ENCODE measurements at places on chromosomes 4 and X.

DNA sequence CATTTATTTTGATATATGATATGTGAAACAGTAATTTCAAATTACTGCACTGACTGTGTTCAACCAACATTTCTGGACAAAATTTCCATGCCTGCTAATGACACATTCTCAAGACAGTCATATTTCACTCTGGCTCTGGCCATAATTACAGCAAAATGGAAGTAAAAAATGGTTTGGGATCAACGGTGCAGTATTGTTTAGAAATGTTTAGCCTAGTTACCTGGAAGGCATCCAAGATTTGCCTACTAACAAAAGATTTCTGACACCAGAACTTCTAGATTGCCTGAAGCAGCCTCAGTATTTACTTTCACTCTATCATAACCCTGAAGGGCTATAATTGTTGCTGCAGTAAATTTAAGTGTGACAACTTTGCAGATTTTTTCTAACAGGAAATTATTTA, 416.3 kb downstream of the PCDH10 start:
- DNase-seq, result peak; percentile 17

DNA sequence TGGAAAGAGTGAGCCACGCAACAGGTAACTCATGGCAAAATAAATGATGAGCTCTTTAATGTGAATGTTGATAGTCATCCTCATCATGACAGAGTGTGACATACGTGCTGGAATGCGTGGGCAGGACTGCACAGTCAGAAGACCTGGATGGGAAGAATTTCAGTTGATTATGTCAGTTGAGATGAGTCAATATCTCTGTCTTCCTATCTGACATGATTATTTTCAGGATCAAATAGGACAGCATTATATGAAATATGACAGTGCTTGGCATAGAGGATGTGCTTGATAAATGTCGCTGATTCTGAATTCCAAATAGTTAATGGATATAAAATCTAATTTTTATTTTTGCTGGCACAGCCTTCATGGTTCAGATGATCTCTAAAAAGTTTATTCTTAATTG, 95.1 kb downstream of the IL15 start:
- DNase-seq, result no peak

DNA sequence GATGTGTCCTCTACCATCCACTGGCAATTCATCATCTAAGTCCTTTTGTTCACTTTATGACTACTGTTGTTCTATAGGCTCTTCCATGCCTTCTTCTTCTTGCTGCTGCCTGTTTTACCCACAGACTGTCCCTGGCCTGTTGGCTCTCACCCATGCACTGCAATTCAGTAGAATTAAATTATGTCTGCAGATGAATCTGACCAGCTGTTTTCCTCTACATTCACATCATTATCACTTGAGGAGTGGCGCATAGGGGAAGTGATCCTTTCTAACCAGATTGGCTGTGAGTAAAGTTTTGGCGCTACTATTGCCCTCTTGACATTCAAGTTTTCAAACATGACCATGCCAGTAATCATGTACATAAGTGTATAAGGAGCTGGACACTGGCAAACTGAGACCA, 91.7 kb downstream of the FRMPD4 start:
- no peak for DNase-seq

- no peak for DNase-seq
Observed at GRCh38 chr4:184061582-184061981, 156.1 kb downstream of the ENPP6 start.

DNA sequence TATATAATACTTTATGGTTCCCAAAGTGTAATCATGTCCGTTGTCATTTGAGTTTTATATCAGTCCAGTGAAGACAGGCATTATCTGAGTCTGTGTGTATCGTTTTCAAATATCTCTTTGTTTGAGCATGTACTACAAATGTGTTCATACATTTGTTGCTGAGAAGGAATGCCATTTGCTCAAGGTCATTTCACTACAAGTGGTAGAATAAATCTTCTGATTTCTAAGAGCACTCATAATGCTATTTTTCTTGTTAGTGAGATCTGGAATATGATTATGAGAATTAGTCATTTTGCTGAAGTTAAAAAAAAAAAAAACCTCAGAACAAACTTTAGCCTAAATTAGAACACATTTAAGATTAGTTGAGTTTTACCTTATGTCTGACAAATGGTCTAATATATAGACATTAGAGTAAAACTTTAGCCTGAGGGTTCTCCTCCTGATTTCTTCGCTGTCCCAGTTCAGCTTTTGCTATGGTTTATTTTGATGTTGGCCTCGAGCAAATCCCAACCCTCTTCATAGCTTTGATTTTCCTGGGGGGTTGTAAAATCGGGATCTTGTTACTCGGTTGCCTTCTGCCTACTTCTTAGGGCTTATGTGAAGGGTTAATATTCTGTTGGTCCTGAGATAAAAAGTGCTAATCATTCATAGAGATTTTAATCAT, 87.1 kb downstream of the TMEM131L start:
- no peak for DNase-seq

GRCh38 chr4:186624951-186625350, 69.6 kb upstream of the MTNR1A start:
- DNase-seq, result no peak

DNA sequence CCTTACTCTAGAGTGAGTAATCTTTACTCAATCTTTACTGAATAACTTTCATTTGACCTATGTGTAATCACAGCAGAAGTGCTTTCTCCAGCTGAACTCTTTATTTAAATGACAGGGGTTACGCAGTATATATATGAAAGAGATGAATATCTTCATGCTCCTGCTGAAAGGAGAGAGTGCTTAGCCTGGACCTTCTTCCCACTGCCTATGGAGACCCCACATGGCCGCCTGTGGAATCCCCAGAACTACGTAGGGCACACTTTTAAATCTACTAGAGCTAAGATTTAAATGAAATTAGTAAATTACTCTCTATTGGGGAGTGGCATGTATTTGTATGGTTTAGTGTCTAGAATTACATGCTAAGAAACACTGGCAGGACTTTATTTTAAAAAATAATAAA, 391.2 kb downstream of the ANKRD50 start:
- DNase-seq, result no peak

DNA sequence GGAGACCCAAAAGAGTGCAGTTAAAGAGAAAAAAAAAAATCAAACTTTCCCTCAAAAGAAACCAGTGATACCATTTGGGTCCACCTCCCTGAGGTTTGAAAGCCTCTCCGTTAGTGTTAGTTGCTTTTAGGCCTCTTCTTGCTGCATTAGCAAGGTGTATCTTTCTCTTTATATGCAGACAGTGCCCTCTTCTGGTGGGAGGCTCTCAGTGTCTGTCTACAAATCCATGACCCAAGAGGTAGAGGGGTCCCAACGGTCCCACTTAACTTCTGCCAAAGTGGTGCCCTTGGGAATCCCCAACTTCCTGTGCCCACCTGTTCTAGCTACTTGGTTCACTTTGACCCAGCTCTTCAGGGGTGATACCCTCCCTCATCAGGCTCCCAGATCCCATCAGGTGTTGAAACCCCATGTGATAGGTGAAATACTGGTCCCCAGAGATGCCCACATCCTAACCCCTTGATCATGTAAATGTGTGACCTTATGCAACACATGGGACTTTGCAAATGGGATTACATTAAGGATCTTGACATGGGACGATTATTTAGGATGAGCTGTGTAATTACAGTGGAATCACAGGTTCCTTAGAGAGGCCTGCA, 63.7 kb upstream of the CD99 start:
- no peak for DNase-seq

DNA sequence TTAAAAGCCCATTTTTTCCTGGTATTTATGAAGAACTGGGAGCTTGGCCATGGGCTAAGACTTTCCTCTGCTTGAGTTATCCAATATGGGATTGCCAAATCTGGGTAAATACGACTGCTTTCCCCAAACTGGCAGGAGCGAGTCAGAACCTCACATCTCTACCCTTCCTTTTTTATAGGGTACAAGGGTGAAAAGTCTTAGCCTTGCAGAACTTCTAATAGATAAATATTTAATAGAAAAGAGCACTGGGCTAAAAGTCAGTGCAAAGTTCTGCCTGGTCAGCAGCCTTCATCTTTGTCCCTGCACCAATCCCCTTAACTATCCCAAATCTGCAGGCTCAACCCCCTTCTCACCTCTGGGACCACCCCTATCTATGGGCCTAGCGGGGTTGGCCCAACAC, 61.6 kb upstream of the ACSL1 start:
- DNase-seq, result no peak

DNA sequence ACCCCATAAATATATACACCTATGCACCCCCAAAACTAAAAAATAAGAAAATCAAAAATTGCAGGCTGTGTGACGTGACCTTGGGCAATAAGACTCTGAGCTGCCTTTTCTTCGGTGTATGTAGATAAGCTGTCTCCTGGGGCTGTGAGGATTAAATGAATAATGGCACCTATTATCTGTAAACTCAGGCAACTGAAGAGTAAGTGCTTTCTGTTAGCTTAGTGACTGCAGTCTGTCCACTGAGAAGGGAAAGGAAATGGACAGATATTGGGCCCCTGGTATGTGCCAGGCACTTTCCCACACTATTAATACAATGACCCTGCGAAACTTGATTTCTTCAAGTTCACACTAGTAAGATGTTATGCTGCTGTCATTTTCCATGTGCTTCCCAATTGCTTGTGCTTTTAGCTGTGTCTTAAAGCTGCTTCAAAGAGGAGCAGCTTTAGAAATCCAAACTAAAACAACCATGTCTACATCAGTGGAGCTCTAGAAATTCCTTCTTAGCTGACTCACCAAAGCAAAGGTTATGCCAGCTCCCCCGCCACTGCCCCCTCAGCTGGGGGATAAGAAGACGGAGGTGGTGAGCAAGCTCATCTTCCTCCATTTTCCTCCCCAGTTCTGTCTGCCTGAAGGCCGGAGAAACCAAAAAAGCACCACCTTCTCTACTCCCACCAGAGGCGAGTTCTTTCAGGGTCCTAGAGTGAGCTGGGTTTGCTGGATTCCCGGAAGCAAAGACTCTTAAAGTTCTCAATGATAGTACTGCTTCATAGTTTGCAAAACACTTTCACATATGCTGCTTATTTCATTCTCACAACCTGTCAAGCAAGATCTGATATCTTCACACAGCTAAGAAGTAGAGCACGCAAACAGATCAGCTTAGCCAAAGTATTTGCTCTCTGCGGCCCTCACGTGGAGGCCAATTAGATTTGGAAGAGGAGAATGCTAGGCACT, 8.8 kb upstream of the DGAT2L6 start:
- no peak for DNase-seq

- no peak for DNase-seq
Observed at GRCh38 chrX:39823854-39824253, 273.9 kb downstream of the BCOR start.

DNA sequence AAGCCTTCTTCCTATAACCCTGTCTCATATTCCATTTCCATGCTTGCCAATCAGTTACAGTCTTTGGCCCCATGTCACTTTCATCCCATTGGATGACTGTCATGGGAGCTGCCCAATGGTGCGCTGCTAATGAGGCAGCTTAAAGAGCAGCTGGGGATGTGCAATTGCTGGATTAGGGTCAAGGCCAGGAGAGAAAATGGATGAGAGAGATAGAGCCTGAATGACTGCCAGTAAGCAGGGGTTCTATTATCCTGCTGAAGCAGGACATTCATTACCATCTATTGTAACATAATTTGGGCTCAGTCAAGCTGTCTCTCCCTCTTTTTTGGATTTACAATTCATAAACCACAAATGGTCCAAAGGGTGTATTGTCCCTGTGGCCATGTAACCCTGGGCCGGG, 909.0 kb downstream of the CENPC start:
- no peak for DNase-seq

GRCh38 chr4:115233600-115233999, 120.2 kb upstream of the NDST4 start:
- no peak for DNase-seq

DNA sequence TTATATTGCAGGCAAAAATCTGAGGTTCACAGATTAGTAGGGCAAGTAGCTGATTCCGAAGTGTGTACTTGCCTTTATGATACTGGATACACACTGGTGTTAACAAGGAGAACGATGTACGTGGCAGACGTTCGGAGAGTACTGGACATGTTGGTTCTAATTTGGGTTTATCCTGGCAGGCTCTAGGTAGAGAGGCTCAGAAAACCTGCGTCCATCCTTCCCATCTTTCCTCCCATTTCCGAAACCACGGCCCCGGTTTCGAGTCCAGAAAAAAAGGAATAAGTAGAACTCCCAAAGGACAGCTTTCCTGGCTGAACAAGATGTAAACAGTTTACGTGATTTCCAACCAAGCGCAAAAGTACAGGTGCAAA, 351 bp upstream of the SLC30A9 start:
- DNase-seq, result no peak

DNA sequence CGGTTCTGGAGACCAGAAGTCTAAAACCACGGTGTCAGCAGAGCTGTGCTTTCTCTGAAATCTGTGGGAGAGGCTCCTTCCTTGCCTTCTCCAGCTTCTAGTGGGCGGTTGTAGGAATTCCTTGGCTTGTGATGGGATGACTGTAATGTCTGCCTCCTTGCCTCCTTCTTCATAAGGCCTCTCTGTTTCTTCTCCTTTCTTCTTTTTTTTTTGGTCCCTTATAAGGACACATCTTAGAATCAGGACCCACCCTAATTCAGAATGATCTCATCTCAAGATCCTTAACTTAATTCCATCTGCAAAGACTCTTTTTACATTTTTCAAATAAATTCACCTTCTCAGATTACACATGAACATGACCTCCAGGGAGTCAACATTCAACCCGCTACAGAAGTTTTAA, 186.9 kb downstream of the STK32B start:
- no peak for DNase-seq

GRCh38 chr4:41122775-41123174, 91.6 kb downstream of the APBB2 start:
- DNase-seq, result no peak

- DNase-seq, result peak; percentile 25
Observed at GRCh38 chr4:122003335-122003734, 51.5 kb upstream of the TRPC3 start.

GRCh38 chrX:9784332-9784731, 1.9 kb upstream of the SHROOM2 start:
- no peak for DNase-seq

DNA sequence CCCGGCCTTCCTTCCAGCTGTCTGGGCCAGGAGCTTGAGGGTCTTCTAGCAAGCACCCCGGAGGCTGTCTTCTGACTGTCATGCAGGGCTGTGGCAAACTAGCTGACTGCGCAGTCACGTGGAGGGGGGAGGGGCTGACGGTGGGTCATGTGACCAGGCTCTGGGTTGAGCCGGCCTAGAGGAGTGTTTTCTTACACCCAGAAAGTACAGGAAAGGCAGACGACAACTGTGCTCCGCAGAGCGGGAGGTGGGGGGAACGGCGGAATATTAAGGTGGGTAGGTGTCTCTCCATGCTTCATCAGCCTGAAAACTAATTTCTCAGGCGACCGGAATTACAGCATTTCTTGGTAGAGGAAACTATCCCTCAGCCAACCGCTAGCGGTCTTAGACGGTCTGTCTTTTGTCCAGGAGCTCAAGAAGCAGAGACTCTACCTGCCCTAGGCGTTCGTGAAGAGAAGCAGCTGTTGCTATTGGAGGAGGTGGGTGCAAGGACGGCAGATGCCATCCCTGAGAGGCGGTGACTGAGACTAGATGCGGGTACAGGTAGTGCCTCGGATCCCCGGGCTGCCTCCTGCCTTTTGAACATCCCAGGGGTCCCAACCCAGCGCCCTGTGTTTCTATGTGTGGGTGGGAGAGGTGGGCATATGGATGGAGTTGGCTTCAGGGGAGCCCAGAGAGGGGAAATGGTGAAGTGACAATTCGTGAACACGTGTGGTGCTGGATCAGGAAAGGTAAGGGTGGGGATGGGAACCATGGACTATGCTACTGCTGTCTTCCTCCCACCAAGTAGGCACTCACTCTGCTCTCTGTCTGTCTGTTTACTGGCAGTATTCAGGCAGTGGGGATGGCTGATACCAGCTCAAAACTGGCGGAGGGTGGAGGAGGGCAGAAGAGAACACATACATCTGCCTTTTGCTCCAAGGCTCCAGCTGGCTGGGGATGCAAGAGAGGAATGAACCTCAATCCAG, 8.8 kb downstream of the GPRASP1 start:
- DNase-seq, result peak; percentile 47

- DNase-seq, result no peak
Observed at GRCh38 chr4:184003433-184003832, 98.3 kb downstream of the STOX2 start.
